GDM1 (cell line): ENCODE measurements at places on chromosomes 12 and 14.

- peak; percentile 50 for DNase-seq
Measured at GRCh38 chr12:66107451-66107915, 23.1 kb downstream of the LLPH start.

DNA sequence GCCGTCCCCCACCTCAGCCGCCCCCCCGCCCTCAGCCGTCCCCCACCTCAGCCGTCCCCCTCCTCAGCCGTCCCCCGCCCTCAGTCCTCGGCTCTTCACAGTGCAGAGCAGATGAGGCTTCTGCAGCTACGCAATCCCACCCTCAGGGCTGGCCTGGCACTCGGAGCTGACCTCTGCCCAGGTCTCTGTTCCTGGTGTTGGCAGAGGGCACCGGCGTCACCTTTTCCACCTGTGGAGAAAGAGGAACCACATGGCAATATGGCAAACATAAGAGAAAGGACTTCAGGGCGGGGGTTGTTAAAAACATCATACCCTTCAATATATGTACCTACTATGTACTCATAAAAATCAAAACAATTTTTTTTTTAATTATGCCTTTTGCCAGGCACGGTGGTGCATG is 45.8 kb downstream of the MLXIP start:
- no peak for DNase-seq

DNA sequence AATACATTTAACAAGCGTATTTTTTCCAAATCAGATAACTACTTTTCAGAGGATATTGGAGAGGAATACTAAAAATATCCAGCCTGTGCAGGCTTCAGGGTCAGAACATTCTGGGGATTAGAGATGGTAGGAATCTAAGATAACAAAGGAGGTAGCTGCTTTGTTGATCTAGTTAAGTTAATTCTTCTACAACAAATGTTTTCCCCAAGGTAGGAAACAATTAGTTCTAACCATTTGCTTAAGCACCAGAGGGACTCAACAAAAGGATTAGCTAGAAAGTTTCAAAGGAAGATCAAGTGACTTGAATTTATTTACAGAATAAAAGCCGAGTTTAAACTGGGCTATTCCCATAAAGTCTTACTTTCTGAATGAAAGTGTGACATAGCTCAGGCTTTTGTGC is 524.2 kb downstream of the TMTC2 start:
- no peak for DNase-seq

GRCh38 chr12:92802906-92803305 is 100.1 kb downstream of the PLEKHG7 start:
- no peak for DNase-seq

DNA sequence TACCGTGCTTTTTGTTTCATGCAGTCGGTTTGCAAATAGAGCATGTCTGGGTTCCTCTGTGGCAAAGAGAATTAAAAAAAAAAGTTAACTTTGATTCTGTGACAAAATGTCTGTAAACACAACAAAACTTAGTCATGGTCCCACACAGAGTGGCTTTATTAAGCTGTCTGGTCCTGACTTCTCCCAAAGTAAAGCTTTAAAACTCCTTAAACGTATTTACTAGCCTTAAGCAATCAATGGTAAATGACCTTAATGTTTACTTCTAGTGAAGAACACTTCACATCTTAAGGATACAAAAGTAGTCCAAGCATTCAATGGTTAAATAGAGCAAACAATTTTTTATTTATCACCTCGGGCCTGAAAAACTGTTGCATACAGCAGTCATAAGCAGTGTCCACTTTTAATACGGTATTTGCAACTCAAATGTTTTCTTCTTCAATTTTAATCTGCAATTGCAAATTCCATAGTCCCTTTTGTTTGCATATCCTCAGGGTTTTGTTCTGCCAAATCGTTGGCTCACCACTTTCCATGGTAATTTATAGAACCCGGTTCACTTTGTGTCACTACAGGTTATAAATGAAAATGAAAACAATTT is 453.0 kb upstream of the MIS18BP1 start:
- no peak for DNase-seq

- DNase-seq, result no peak
Measured at GRCh38 chr14:20998674-20999366, at the start of gene SLC39A2. TSS of gene SLC39A2 (plus strand) at chr14:20999293. CDS start at chr14:20999447, 154 bp downstream.

GRCh38 chr12:51181558-51181957 is 8.6 kb upstream of the TFCP2 start:
- DNase-seq, result no peak

DNA sequence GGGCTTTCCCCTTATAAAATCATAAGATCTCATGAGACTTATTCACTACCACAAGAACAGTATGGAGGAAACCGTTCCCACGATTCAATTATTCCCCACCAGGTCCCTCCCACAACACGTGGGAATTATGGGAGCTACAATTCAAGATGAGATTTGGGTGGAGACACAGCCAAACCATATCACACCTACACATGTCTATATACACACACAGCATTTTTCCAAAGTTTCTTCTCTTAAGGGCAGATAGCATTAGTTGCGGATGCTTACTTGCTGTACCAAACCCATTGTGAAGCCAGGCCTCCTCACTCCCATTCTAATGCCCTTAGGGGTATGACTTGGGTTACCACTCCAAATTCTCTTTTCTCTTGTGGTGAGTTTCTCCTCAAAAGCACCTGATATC is 104.1 kb upstream of the RAP1B start:
- DNase-seq, result no peak

DNA sequence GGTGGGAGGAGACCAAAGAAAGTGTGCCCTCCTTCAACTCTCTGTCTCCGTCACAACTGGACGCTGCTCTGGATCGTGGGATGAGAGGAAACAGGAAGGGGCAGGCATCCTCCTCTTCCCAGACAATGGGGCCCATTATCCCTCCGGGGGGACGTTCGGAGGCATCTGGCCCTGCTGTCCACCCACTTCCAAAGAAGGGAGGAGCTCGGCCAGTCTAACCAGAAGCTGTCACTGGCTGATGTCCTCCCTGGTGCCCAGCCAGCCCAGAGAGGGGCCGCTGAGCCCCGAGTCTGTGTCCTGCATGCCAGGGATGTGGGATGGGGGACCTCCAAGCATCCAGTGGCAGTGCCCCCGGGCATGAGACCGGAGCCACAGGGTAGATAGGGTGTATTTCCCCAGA is 39.8 kb upstream of the MEG3 start:
- DNase-seq, result no peak

DNA sequence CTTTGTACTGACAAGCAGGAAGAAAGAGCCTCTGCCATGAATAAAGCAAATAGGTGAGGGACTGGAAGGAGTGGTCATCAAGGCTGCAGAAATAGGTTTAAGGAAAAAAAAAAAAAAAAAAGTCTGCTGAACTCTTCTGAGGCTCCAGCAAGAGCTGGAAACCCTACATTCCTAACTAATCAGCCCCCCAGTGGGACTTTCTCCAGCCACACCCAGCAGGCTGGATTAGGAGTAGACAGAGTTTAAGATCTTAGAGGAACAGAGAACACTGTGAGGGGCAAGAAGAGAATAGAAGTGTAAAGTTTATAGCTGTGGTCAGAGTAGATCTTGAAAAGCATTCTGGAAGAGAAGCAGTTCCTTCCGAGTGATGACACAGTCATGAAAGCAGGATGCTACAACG is 66.4 kb downstream of the ATXN2 start:
- no peak for DNase-seq

GRCh38 chr14:75794615-75795038 is 133.6 kb downstream of the TTLL5 start:
- no peak for DNase-seq

GRCh38 chr12:84502180-84502860 is 410.3 kb downstream of the SLC6A15 start:
- no peak for DNase-seq

DNA sequence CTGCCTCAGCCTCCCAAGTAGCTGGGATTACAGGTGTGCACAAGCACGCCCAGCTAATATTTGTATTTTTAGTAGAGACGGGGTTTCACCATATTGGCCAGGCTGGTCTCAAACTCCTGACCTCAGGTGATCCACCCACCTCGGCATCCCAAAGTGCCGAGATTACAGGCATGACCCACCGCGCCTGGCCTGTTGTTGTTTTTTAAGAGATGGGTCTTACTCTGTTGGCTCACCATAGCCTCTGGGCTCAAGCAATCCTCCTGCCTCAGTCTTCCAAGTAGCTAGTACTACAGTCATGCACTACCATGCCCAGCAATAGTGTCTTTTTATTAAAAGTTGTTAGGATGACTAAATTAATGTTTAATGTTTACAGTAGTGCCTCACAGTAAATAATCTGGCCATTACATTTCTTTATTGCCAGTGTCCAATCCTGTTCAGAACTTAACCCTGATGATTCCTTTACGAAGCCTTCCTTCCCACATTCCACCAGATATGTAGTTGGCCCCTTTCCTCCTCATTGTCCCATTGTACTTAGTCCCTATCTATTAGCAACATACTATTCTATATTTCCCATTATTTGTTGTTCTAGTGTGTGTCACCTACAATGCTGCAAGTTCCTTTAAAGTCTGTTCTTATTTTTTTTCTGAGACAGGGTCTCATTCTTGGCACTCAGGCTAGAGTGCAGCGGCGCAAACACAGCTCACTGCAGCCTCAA is 8.8 kb upstream of the SMARCC2 start:
- DNase-seq, result no peak

DNA sequence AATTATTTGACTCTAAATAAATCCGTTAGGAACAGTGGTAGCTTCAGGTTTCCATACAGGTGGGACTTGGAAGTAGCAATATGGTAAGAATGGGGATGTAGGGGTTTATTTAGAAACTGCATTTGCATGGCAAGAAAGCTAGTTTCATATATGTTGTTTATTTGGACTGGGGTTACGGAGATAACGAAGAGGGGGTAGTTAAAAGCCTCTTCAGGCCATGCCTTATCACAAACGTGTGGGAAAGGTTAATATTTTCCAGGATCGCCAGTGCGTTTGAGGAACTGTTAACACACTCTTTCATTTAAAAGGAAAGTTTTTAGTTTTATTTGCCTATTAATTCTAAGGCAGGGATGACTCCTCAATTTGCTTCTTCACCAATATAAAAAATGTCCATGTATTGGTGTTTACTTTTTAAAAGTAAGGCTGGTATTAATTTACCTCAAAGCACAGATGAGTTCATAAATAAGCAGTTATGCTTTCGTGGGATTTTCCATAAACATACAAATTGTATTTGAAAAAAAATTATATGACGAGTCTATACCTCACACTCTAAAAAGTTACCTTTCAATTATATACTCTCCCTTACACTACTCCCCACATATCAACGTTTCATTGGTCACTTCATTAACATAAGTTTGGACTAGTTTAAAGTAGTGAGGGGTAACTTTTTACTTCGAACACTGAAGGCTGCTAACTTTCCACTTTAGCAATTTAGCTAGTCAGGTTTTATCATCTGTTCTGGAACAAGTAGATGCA is 814 bp downstream of the RAB2B start:
- no peak for DNase-seq

- no peak for DNase-seq
Measured at GRCh38 chr12:53232646-53233461, 845 bp upstream of the RARG start.

GRCh38 chr12:95118788-95119179 is 45.4 kb upstream of the NR2C1 start:
- no peak for DNase-seq

GRCh38 chr12:119829439-119829838 is 47.7 kb downstream of the CIT start:
- DNase-seq, result no peak

DNA sequence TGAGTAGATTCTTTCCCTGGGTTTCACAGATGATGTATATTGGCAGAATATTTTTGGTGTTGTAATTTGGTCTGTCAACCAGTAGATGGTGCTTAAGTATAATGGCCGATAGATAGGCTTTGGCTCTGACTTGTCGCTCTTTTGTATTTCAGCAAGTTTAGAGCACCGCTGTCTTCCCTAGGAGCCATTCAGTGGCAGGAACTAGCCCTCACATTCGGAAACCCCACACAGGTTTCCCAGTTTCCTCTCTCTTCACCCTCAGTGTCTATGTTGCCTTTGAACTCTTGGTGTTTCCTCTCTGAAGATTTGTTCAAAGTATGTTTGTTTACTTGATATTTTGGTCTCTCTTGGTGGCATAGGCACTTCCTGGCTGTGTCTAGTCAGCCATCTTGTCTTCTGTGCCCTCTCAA is 102.2 kb downstream of the GPHN start:
- DNase-seq, result peak; percentile 37

DNA sequence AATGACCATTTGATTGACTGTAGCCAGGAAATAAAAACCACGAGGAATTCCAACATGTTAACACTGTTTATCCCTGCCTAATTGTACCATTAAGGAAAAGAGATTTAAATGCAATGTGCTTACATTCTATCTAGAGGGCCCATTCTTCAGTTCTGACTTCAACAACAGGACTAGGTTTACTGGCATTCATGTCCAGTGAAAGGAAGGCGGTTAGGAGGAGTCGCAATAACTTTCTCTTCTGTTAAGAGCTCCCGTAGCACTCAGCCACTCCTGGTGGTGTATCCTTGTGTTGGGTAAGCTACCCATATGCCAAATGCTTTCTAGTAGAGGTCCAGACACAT is 154.7 kb downstream of the STXBP6 start:
- no peak for DNase-seq

GRCh38 chr12:119262388-119262787 is 72.1 kb upstream of the CCDC60 start:
- no peak for DNase-seq

DNA sequence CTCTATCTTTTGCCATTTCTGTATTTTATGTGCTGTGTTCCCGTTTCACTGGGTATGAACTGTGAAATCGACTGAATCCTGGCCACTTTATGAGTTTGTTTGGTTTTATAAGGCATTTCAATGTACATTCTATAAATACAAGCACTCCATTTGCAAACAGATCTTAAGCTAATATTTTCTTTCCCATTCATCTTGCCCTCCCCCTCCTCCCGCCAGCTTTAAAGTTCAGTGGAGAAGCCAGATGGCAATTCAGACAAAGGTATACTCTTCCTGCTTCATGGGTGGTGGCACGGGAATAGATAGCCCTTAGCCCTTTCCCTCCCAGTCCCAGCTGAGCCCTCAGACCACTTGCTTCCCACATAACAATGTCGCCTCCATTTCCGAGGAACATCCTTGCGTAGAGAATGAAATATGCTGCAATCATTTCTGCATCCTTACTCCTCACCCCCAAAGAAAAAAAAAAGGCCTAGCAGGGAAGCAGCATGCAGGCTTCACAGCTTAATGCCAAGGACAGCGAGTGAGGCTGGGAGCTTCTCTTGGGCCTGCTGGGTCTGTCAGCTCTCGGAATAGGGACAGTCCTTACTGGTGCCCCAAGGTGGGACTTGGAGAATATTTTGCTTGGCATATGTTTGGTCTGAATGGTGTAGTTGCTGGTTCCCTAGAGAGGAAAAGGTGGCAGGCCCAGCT is 52.8 kb upstream of the SRSF5 start:
- DNase-seq, result no peak

GRCh38 chr12:27772328-27773049 is 7.5 kb upstream of the KLHL42 start:
- DNase-seq, result no peak
